A549 treated with dexamethasone at 1 μM for 4 hours (cell line): ENCODE measurements at places on chromosomes 5 and 9. TPM values are rescaled to one million over a fixed set of nuclear protein-coding genes. Genes with fewer than 3 reads are reported as not detected.

Gene SLC36A3
- not detected in 5 replicates for total RNA-seq

Gene PLAC8L1
- 0.21 to 0.38 TPM (median 0.27 TPM) in 3 of 5 replicates, not detected in the others for total RNA-seq

Gene TMEM215
- 0.02 TPM in 3 of 5 replicates, not detected in the others for total RNA-seq

Gene PCDHGA2
- 0.46 to 0.83 TPM (median 0.69 TPM) in 5 replicates for total RNA-seq

Gene MROH2B
- total RNA-seq, result not detected in 5 replicates

Gene ORM1
- 0.11 TPM in 1 of 5 replicates, not detected in the others for total RNA-seq

Gene ZNF618
- total RNA-seq, result 7.2 to 12.5 TPM (median 12.1 TPM) in 5 replicates

Gene SLC34A1
- not detected in 5 replicates for total RNA-seq

Gene URM1
- 65.0 to 80.0 TPM (median 77.2 TPM) in 5 replicates for total RNA-seq

Gene KLHL9
- 15.3 to 21.4 TPM (median 19.5 TPM) in 5 replicates for total RNA-seq

Gene PIP5KL1
- total RNA-seq, result 1.2 to 2.0 TPM (median 1.6 TPM) in 5 replicates

Gene SFXN1
- total RNA-seq, result 81.9 to 104 TPM (median 97.6 TPM) in 5 replicates

Gene OMD
- total RNA-seq, result not detected in 5 replicates

Gene ADCY2
- not detected in 5 replicates for total RNA-seq

Gene ZFR
- 65.5 to 74.2 TPM (median 67.1 TPM) in 5 replicates for total RNA-seq
